ENCODE measurements at places on chromosomes 13 and 19.

DNA sequence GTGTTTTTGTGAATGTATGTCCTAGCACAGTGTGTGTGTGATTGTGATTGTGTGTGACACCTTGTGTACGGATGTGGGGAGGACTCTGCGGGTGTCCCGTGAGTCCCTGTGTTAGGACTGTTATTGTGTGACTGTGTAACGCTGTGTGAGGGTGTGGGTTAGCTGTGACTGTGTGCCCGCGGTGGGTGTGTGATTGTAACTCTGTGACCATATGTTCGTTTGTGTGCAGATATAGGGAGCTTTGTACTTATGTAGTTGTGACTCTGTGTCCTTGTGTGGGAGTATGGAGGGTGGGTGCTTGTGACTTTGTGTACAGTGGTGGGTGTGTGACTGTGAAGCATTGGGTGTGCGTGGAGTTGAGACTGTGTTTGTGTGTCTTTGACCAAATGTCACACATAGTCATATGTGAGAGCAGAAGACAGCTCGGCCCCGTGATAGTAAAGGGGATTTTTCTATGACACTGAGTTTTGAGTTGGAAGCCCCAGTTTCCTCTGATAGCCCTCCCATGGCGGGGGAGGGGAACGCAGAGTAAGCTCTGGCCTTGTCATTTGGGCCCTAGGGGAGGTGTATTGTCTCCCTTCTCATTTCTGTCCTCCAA lies 949 bp upstream of the ZNF260 start:
- DNase-seq = peak; percentile 49

DNA sequence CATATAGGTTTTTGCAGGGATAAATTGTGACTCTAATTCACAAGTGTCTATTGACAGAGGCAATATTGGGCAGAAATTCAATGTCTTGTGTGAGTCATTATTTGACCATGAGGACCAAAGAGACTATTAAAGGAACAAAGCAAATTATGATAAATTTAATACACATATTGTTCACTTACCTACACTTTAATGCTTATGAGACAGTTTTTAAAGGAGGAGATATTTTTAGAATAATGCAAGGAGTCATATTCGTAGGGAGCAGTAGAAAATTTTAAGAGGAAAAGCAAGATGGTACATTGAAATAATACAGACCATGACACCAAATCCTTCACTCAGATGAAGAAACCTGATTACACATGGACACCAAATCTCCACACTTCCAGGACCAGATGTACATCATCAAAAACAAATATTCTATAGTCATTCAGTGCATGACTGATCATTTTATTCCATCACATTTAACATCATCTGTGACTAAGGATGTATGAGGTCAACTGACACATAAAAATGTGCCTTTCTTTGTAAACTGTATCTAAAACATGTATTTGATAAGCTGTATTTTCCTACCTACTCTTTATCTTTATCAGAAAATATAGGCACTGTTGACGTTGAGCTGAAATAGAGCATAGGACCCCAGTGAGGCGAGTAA lies 4.2 kb upstream of the OR7A17 start:
- no peak for DNase-seq

DNA sequence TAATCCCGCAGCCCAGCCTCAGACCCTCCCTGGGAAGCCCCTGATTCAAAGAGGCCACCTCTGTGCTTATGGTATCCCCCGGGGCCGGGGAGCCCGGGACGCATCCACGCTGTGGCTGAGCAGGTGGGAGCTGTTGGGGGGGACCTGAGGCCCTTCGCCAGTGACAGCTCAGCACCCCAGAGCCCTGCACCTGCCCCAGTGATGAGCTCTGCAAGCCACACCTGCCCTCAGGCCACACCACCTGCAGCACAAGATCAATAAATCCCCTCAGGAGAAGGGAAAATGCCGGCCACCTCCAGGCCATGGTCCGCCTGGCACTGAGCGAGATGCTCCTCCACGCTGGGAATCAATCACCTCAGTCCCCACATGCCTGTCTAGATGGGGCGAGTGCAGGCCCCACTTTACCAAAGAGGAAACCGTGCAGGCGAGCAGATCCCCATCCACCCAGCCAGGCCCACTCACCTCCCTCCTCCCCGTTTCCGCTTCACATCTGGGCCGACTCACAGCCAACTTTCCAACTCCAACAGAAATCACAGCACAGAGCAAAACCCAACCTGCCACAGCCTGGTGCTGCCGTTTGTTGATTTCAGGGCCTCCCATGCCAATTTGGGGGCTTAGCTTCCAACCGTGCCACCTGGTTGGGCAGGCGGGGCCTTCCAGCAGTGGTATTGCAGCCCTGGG lies 12.8 kb downstream of the MOB3A start:
- DNase-seq = peak; percentile 84

- no peak for DNase-seq
These were observed 143.5 kb upstream of the UBL3 start for GRCh38 chr13:29993716-29994488.

DNA sequence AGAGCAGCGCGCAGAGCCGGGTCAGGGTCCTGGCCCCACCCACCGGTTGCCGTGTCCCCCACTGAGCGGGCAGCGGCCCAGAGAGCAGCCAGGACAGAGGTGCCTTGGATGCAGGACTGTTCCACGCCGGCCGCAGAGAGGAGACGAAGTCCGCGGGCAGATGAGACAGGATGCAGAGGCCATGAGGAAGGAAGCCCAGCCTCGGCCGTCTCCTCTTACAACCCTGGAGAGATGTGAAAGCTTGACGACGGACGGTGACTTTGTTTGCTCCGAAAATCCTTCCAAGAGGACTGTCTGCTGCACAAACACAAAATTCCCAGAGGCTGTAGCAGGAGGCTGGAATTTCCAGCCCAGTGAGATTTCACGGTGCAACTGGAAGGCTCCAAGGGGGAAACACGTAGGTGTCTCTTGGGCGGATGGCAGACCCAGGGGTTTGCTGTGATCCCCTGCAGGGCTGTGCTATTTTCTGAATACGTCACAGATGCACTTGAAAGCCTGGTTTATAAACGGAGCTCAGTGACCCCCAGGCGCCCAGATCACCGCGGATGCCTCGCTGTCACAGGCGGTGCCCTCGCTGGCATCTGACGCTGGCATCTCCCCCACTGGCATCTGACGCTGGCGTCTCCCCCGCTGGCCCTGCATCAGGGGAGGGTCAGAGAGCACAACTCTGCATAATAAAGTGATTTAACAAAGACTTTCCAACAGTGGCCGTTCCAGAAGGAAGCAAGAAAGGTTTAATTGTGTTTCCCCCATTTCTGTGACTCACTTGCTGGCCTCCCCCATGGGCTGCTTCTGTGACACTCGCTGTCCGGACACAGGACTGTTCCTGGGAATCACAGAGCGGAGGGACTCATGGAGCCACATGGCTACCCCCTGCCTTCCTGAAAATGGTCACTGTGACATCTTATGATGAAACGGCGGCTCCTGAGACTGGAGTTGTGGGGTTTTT lies 62.0 kb upstream of the C13orf46 start:
- no peak for DNase-seq

DNA sequence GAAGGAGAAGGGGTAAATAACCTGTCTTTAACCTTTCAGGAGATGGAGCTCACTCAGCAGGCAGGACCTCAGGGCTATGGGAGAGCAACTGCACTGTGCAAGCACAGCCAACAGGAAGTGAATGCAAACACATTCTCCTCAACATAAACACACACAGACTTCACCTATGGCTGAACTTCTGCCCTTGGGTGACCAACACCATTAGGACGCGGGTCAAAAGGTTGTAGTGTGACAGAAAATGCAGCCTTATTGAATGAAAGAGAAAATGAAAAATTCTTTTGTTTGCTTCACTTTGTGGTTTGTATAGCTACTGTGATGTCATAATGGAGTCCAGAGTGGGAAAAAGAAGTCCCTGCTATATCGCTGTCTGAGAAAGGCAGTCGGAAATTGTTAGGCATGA lies 323.0 kb downstream of the NDFIP2 start:
- no peak for DNase-seq

DNA sequence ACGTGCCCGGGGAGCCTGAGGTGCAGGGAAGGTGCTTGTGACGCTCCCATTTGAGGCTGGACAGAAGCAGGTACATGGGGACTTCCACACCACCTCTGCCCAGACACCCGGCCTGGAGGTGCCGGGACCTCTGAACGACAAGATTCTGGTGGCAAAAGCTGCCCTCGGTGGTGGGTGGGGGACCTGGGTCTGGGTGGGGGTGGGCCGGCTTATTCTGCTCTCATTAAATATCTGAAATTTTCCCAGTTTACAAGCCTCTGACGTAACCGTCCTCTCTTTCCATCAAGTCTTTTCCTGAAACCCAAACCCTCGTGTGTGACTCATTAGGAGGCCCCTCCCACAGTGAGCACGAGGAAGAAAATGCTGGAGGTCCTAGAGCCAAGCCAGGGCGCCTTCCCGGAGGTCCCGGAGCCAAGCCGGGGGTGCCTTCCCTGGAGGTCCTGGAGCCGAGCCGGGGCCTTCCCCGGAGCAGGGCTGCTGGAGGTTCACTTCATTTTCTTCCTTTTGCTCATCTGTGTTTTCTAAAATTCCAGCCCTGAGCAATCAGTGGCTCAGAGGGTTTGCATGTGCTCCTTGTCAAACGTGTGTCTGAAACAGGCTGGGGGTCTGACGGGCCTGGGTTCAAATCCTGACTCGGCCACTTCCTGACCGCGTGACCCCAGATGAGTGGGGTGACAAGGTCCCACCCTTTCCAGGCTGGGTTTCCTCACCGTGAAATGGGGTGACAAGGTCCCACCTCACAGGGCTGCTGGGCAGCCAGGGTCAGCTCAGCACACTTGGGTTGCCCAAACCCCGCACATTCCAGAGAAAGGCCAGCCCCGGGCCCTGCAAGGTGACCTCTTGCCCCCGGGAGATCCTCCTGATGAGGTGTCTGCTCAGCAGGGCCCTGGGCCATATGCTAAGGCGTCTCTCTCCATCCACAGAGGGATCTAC lies 10.0 kb downstream of the CFD start:
- DNase-seq = no peak

DNA sequence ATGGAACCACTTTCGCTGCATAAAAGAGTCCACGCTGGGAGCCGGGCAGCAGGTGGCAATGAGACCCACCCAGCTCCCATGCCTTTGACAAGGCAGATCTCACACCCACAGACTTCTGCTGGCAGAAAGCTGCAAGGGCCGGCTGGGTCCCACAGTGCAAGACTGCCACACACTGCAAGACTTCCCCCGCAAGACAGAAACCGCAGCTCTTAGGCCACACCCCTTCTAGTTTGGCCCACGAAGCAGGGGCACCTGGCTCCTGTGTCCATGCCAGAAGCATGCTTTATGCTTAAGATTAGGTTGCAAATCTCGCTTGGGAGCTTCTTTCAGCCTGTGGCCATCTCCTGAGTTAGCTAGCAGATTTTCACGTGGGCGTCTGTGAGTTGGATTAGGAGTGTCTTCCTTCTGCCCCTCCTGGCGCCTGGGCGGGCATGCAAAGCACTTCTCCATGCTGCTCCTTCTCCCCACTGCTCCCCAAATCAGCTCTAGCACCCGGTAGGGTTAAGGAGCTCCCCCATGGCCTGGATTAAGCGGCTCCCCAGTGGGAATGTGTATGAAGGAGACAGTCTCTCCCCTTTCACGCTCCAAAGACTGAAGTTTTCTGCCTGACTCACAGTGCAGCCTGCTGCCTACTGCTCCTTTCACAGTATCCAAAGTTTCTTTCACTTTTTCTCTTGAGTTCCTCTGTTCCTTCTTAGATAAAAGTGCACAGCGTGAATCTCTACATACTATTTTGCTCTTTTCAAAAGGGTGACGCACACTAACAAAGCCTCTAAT lies 17.7 kb downstream of the GPC6 start:
- no peak for DNase-seq

- DNase-seq = no peak
These were observed 437.6 kb upstream of the ARGLU1 start for GRCh38 chr13:107005577-107005976.

GRCh38 chr19:20558011-20558410 lies 7.6 kb downstream of the ZNF737 start:
- no peak for DNase-seq

DNA sequence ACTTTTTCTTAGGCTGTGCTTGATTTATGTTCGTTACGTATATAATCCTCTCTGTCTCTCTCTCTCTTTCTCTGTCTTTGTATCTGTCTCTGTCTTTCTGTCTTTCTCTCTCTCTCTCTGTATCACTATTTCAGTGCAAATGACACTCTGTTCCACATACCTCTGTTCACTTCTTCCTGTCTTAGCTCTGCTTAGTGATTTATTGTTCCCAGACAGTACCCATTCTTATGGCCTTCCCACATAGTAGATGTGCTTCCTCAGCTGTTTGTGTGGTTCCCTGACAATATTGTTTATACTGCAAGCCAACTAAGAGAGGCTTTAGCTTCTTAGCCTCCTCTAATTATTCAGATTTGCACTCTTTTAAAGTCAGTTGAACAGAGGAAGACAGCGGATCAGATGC lies 1244.2 kb downstream of the DIAPH3 start:
- DNase-seq = no peak

- DNase-seq = no peak
These were observed 31.2 kb downstream of the CBY2 start for GRCh38 chr13:45733361-45733760.

Measured in CD8-positive, alpha-beta memory T cell (primary cell).